ENCODE measurements at places on chromosomes 1 and 21.
A peak's percentile ranks its signal among the peaks of the same experiment; 100 is the strongest.

DNA sequence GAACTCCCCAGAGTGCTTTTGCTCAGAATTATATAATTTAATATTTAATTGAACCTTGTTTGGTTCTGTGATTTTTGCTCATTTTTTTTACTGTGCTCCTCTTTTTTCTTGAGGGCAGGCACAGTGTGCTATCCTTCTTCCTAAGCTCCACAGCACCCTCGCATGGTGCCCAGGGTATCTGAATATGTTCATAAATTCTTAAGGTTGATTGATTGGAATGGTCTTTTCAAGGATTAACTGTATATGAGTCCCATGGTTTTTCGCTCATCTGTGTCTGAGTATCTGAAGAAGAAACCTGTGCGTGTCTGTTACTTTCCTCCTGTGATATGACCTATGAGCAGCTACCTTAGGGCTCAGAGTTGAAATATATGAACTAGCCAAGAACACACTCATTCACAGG is 393.7 kb downstream of the HLX start:
- no peak for DNase-seq

DNA sequence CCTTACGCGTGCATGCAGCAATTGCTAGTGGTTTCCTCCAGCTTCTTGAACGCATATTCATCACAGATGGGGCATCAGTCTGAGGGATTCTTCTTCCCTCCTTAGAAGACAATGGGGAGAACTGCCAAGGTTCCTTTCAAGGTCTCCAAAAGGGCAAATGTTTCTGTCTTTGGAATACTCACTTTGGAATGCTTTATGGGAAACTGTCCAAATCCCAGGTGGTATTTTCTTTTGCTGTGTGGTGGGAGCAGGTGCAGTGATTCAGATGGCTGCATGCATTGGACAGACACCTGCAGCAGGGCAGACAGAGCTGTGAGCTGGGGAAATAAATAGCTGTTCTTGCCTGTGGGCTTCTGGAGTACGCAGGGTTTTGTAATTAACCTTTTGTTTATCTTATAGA is 40.5 kb downstream of the URB2 start:
- DNase-seq = no peak

DNA sequence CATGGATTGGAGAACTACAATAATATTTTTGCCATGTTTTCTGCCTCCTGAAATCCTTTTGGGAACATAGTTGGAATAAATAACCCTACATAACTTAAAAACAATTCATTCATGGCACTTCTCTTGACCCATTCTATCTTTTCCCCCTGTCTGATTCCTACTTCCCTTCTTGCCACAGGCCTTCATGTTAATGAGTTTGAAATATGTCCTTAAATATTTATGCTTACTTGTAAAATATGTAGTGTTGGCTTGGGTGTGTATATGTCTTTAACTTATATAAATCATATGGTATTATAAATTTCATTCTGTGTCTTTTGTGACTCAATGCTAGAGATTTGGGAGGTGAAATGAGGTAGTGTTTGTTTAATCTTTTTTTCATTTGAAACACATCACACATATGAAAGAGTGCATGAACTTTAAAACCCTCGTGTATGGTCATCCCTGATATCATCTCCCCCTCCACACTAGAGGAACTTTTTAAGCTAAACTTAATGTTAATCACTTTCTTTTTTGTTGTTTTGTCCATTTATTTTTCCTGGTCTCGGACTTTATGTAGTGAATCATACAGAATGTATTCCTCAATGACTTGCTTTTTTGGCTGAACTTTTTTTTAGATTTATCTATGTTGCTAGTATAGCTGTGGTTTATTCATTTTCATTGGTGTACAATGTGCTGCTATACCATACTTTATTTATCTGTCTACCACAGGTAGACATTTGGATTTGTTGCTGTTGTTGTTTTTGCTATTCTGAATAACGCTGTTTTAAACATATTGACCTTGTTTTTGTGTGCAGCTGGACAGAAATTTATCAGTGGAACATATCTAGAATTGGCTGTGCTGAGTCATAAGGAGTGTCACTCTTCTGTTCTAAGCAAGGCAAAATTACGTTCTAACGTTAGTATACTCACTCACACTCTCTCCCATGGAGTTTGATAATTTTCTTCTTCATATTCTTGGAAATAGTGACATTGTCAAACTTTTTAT is 441.6 kb downstream of the PLPP3 start:
- DNase-seq = no peak

DNA sequence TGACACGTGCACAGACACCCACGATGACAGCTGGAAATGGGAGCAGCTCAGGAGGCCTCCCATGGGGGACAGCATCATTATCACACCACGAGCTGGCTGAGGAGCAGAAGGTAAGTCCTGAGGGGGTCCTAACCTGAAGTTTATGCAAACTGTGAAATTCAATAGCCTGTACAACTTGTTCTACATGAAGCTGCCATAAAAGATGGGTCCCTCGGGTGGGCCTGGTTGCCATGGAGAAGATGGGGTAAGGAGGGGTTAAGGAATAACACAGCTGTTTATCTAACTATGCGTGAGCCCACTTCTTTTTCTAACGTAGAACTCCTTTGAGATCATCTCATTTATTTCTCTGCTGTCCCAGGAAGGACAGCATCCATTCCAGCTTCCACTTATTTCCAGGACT is 163.4 kb upstream of the CD34 start:
- no peak for DNase-seq

DNA sequence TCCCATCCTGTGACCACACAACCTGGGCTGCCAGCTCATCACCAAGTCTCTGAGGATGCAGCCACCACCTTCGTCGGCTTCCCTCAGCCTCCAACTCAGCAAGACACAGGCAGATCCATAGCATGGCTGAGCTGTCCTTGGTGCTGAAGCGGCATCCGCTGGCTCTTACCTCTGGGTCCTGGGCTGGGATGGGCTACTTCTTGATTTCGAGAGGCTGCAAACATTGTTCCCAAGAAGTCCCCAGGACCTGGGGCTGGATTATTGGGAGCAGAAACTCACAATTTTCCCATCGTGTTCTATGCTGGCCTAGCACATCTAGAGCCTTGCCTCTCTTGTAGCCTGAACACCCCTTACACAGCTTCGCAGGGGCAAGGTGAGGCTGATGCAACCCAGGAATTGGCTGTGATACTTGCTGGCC is 24.9 kb upstream of the C1QA start:
- peak; percentile 5 for DNase-seq

DNA sequence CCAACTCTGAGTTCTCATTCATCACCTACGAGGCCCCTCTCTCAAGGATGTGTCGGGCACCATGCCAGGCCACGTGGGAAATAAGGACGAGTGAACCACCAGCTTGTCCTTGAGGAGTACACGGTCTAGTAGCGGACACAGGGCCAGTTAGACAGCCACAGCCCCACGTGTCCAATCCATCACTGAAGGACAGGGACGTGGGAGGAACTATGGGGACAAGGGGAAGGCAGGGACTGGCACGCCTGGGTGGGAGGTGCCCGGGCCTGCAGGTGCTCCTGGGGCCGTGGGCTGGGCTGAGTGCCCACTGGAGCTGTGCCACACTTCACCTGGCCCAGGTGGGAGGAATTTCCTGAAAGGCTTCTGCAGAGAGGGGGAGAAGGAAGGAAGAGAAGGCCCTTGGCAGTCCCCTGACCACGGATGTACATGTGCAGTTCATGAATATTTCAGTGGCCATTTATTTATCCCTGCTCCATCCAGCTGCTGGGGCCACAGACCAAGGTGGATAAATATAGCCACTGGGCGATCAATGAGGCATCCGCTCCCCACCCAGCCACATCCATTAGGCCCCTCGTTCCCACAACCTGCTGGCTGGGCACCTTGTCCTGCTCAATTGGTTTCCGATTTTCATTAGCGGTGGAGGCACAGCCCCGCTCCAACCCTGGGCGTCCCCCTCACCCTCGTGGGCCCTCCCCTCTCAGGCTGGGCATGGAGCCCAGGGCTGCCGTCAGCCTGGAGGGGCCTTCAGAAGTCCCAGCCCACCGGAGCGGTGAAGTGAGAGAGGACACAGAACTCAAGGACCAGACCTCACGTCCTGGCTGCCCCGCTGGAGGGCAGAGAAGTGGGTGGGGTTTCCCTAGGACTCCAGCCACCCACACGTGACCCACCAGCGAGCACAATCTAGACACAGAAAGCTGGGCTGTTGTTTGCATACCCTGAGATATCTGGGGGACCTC is 59.5 kb downstream of the CASZ1 start:
- DNase-seq = no peak

- no peak for DNase-seq
Measured at GRCh38 chr1:78737241-78737640, 87.6 kb downstream of the IFI44 start.

DNA sequence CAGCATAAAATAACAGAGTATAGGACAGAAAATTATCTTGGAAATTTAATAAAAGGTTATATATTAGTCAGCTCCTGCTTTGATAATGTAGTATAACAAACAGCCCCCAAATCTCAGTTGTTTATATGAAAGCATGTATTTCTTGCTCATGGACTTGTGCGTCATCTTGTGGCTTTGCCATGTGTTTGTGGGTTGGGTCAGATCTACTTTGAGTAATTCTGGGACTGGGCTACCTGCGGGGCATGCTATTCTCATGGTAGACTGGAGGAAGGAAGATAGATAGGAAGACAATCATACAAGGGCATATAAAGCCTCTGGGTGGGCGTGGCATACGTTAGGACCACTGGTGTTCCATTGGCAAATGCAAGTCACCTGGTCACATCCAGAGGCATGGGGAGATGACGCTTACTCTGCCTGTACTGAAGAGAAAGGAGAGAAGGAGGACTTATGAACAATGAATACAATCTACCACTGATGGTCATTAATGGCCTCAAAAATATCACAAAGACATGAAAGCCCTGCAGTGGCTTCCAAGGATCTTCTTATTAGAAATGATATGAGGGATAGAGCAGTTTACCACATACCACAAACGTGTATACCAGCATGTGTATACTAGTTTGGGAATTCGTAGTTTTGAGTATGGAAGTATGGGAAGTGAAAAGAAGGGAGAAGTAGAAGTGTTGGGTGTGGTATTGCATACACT is 267.0 kb downstream of the DISC1 start:
- DNase-seq = no peak

- DNase-seq = no peak
Measured at GRCh38 chr21:34158866-34159835, 85.8 kb downstream of the MRPS6 start.

DNA sequence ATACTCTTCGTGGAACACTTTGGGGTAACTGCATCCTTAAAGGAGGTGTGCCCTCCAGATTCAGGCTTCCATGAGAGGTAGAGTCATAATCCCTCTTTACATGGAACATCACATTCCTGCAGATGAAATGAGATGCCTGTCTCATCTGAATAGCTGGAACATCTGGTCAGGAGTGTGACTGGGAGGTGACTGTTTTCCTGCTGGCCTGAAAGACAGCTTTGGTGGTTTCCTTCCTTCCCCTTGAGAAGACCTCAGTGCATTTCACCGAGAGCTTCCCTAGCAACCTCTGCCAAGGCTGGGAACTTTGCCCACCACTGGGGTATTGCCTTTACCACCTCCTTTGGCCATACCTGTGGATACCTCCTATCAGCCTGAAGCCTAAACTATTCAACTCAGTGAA is 46.7 kb upstream of the GUCA2A start:
- no peak for DNase-seq

GRCh38 chr1:203440771-203441170 is 34.8 kb upstream of the PRELP start:
- peak; percentile 37 for DNase-seq

DNA sequence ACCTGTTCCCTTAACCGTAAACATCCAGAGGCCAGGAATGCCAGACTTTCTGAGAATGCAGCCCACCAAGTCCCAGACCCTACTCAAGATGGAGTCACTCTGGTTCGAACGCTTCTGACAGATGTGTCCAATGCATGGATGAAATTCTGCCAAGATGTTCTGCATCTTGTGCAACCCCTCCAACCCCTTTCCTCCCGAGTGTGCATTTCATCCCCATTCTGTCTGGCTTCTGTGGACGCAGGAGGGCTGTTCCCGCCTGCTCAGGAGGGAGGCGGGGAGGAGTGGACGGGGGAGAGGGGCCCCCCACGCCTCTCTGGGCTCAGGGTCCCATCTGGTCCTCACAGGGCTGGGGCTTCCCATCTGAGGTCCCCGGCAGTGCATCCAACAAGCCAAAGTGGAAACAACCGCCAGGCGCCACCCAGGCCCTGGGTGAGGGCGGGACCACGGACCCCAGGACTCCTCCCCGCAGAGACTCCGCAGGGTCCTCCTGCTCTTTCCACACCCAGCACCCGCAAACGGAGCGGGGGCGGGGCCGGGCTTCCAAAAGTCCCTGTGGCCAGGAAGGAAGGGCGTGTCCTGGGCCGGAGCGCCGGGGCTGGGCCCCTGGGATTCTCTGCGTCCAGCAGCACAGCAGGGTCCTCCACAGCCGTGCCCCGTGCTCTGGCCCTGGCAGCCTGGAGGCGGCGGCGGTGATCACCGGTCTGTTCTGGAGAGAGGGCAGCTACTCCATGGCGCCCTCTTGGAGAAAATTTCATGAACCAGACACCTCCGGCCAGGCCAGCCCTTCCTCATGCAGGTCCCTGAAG is 27.8 kb upstream of the SUMO3 start:
- DNase-seq = no peak

GRCh38 chr1:157147037-157147436 is 8.8 kb upstream of the ETV3 start:
- DNase-seq = no peak

GRCh38 chr1:230101556-230101955 is 34.5 kb downstream of the GALNT2 start:
- no peak for DNase-seq

- no peak for DNase-seq
Measured at GRCh38 chr1:61058483-61059245, 23.7 kb upstream of the NFIA start.

DNA sequence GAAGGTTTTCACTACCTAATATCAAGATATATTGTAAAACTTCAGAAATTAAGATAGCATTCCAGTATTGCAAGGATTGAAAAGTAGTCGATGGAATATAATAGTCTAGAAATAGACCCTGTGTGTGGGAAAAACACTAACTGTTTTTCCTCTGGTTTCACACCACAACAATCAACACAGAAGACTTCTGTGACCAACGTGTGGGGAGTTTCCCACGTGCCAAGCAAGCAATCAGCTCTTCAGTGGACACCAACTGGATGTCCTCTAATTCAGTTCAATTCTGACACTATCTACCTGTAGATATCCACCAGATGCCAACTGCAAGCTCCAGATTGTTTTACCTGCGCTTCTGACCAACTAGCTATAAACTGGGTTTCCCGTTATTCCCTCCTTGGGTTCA is 12.1 kb downstream of the CD244 start:
- no peak for DNase-seq

- DNase-seq = no peak
Measured at GRCh38 chr1:173553312-173553711, 49.6 kb downstream of the SLC9C2 start.

DNA sequence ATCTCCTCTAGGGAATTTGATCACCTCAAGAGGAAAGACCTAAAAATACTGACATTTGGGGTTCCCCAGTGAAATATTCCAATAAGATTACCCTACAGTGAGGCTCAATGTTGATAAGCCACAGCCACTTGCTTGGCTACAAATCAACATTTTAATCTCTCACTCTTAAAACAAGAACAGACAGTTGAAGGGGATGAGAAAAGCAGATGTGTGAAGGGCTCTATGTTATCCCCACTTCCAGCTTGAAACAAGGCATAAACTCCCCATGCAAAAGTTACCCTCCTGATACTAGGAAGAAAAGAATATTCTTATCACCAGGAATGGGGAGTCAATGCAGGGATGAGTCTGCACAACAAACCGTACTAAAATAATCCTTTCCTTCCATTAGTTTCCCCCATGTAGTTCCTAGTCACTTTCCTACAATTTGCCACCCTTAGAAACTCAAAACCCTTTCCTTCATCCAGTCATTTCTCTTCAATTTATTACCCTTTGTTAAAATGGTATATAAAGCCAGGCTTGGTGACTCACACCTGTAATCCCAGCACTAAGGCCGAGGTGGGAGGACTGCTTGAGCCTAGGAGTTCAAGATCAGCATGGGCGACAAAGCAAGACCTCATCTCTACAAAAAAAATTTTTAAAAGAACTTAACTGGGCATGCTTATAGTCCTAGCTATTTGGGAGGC is 29.5 kb downstream of the LPGAT1 start:
- no peak for DNase-seq
